Thoracic aorta endothelial cell (primary cell): ENCODE measurements at places on chromosomes 2 and 18. TPM values are rescaled to one million over a fixed set of nuclear protein-coding genes. Genes with fewer than 3 reads are reported as not detected.

POMC gene
- total RNA-seq: 0.13 and 0.29 TPM in 2 replicates

PNO1 gene
- 23.8 and 24.6 TPM in 2 replicates for total RNA-seq

PRKAG3 gene
- total RNA-seq: not detected in 2 replicates

RGPD4 gene
- total RNA-seq: not detected in 2 replicates

DNER gene
- 0.07 and 0.13 TPM in 2 replicates for total RNA-seq

NDUFAF7 gene
- total RNA-seq: 16.1 and 17.1 TPM in 2 replicates

C2orf80 gene
- not detected in 2 replicates for total RNA-seq

MC2R gene
- total RNA-seq: not detected in 2 replicates

GALNT3 gene
- total RNA-seq: 0.13 and 0.36 TPM in 2 replicates
